Vein endothelial cell (primary cell): ENCODE measurements at places on chromosomes 6 and 20. TPM values are rescaled to one million over a fixed set of nuclear protein-coding genes. Genes with fewer than 3 reads are reported as not detected.

RBBP8NL gene
- not detected in 2 replicates for total RNA-seq

TSBP1 gene
- not detected in 2 replicates for total RNA-seq

C6orf163 gene
- total RNA-seq, result 2.9 and 3.8 TPM in 2 replicates

MRPL14 gene
- 46.9 and 55.2 TPM in 2 replicates for total RNA-seq

SRC gene
- 19.6 and 20.6 TPM in 2 replicates for total RNA-seq

ADTRP gene
- 4.1 and 7.2 TPM in 2 replicates for total RNA-seq

SLPI gene
- total RNA-seq, result not detected in 2 replicates

UST gene
- under 0.01 and 0.29 TPM in 2 replicates for total RNA-seq

CDH4 gene
- total RNA-seq, result 0.10 and 1.6 TPM in 2 replicates

ARMH2 gene
- total RNA-seq, result not detected in 2 replicates

SNX21 gene
- 23.7 and 33.0 TPM in 2 replicates for total RNA-seq

HLA-DPB1 gene
- total RNA-seq, result 1.6 and 7.5 TPM in 2 replicates

BPIFB2 gene
- total RNA-seq, result not detected in 2 replicates

ASIP gene
- not detected in 2 replicates for total RNA-seq

MAPK13 gene
- total RNA-seq, result 3.3 and 4.9 TPM in 2 replicates

ZDHHC14 gene
- total RNA-seq, result 20.0 and 25.2 TPM in 2 replicates

MUC21 gene
- not detected in 2 replicates for total RNA-seq

SLC17A1 gene
- total RNA-seq, result not detected in 2 replicates

THEMIS gene
- total RNA-seq, result not detected in 2 replicates

ATXN1 gene
- total RNA-seq, result 22.2 and 31.4 TPM in 2 replicates

OOEP gene
- total RNA-seq, result not detected in 2 replicates

UBR2 gene
- 18.9 and 28.1 TPM in 2 replicates for total RNA-seq

KHDRBS2 gene
- not detected in 2 replicates for total RNA-seq

RHAG gene
- not detected in 2 replicates for total RNA-seq

LKAAEAR1 gene
- total RNA-seq, result 0.33 TPM in 1 of 2 replicates, not detected in the other

OR2H2 gene
- not detected in 2 replicates for total RNA-seq

ALDH5A1 gene
- 0.48 and 0.98 TPM in 2 replicates for total RNA-seq

DCBLD1 gene
- 32.4 and 41.8 TPM in 2 replicates for total RNA-seq

BPI gene
- total RNA-seq, result not detected in 2 replicates

PPP2R5D gene
- 44.0 and 50.3 TPM in 2 replicates for total RNA-seq

SLC17A3 gene
- total RNA-seq, result not detected in 2 replicates

SLC22A16 gene
- total RNA-seq, result not detected in 2 replicates

CCN6 gene
- not detected in 2 replicates for total RNA-seq

FABP7 gene
- not detected in 2 replicates for total RNA-seq

PPIL1 gene
- 34.9 and 38.1 TPM in 2 replicates for total RNA-seq

HMGCLL1 gene
- total RNA-seq, result not detected in 2 replicates

HRH3 gene
- total RNA-seq, result not detected in 2 replicates

RRAGD gene
- total RNA-seq, result 0.33 and 0.76 TPM in 2 replicates

FOXP4 gene
- total RNA-seq, result 6.0 and 7.8 TPM in 2 replicates

PAX1 gene
- total RNA-seq, result not detected in 2 replicates

BNIP5 gene
- total RNA-seq, result not detected in 2 replicates

BCAS1 gene
- not detected in 2 replicates for total RNA-seq

SASH1 gene
- 105 and 116 TPM in 2 replicates for total RNA-seq

CST7 gene
- not detected in 2 replicates for total RNA-seq

ZC3H12D gene
- under 0.01 TPM in 1 of 2 replicates, not detected in the other for total RNA-seq

RIPPLY2 gene
- not detected in 2 replicates for total RNA-seq

CLPSL1 gene
- not detected in 2 replicates for total RNA-seq
